ENCODE measurements at places on chromosomes 1 and 21.

DNA sequence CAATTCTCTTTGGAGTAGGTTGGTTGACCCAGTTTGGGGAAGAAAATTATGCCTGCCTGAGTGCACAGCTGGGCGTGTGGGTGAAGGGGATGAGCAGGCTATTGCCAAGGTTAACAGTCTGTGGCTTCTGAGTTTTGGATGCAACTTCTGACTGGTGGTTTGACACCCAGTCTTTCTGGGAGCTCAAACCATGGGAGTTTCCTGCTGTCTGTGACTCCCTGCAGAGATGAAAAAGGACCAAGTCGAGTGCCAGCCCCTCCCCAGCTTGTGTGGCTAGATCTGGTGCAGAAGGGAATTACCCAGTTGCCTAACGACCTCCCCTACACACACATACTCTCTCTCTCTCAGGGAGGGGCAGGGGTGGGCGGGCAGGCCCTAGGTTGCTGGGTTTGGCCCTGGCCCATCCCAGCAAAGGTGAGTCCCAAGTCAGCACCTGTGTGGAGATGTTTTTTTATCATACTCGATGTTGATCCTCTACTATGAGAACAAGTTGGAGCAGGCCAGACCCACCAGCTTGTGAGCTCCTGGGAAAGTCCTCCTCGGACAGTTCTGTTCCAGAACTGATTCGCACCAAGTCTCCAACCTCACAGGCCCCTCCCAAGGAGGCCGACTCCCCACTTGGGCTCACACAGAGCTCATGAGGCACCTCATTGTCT lies 28.2 kb downstream of the PKP1 start:
- no peak for DNase-seq

DNA sequence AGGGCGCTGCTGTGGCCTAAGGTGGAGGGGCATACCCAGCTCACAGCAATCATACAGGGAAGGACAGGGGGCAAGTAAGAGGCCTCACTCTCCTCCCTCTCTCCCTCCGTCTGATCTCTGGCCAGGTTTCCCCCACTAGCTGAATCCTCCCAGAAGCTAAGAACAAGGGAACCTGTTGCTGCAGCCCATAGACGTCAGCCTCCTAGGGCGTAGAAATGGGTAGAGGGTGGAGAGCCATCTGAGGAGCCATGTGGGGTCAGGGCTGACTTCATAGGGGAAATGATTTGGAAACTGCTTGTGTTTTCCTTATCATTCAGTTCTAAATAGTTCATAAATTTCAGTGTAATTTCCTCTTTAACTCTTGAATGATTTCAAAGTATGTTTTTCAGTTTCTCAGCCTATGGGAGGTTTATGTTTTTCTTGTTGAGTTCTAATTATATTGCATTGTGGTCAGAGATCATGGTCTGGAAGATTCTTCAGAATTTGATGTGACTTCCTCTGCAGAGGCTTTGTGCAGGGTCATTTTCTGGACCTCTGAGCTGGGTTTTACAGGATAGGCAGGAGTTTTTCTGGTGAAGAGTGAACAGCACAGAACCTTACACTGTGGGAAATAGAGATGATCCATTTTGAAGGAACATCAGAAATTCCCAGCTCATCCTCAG lies 2.3 kb upstream of the MOB3C start:
- no peak for DNase-seq

DNA sequence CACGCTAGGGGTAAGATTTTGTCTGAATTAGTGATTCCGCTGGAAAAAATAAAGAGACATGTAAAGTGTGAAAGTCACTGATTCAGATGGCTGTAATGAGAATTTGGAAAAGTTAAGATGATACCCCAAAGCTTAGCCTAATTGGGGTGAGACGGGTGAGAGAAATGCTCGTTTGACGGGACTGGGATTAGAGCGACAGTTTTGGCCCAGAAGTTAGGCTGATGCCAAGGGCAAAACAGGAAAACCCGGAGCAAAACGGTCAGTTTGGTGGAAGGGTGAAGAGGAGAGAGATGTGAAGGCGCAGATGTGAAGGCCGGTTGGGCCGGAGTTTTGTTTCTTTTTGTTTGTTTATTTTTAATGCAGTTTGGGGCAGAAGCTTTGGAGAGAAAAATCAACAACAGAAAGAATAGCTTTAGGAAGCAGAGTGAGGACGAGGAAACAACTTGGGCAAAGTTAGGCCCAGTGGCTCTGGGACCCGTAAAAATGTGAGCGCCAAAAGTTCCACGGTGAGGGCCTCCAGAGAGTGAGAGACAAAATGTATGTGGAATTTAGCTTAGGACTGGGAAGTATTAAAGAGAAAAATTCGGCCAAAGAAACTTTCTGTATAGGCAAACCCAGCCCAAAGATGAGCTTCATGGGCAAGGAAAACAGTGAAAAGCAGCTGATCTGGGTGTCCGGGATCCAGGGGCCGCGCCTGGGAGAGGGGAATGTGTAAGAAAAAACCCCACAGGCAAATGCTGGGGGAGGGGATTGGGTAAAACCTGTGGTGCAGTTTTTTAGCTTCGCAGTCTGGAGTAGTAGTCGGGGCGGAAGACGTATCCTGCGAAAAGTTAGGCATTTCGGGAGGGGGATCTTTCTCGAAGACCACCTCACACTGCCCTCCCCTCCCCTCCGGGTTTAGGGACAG lies 1.2 kb downstream of the DMRTA2 start:
- no peak for DNase-seq

- DNase-seq = peak; percentile 80
Observed at GRCh38 chr1:65067491-65068201, 80.4 kb upstream of the AK4 start.

DNA sequence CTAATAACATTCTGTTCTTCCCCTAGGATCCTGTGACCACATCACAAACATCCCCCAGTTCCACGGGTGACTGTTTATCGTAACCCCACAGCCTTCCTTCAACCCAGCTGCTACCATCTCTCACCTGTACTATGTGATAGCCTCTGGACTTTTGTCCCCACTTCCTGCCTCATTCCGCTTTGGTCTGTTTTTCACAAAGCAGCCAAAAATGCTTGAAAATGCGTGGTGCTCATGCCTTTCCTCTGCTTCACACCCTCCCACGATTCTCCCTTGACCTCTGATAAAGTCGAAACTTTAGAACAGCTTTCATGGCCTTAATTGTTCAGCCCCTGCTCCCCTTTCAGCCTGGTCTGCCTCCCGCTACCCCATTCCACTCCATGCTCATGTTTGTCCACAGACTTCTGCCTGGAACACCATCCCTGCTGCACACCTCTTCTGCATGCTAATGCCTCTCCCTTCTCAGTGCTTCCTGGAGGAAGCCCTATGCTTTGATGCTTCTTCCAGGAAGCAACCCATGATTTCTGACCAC lies 165.6 kb downstream of the PLPP3 start:
- DNase-seq = no peak

GRCh38 chr1:230808281-230808872 lies 59.9 kb downstream of the C1orf198 start:
- DNase-seq = no peak

DNA sequence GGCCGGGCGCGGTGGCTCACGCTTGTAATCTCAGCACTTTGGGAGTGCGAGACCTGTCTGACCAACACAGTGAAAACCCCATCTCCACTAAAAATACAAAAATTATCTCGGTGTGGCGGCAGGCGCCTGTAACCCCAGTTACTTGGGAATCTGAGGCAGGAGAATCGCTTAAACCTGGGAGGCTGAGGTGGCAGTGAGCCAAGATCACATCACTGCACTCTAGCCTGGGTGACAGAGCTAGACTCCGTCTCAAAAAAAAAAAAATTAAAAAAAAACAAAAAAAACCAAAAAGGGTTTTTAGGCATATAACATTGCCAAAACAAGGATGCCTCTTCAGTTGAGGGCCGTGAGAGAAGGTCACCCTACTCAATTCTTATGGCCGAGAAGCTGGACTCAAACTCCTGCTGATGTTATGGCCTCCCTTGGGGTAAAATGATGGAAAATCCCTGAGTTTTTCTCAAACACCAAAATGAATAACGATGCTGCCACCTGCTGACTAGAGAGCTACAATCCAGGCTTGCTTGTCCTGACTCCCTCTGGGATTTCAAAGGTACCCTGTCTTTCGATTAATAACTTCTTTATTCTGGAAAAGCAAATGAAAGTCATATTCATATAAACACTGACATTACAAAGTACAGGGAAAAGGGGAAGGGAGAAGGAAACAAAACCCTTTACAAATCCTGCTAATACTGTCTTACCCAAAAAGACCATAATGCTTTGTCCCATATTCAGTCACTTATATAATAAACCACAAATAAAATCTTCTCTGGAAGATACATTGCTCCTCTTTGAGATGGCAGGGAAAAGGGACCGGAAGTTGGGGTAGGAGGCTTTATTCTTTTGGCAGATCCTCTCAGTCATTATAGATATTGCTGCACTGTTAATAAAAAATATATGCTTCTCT lies 10.7 kb downstream of the RAB42 start:
- DNase-seq = peak; percentile 46
